ENCODE measurements at places on chromosomes 5 and 9.

DNA sequence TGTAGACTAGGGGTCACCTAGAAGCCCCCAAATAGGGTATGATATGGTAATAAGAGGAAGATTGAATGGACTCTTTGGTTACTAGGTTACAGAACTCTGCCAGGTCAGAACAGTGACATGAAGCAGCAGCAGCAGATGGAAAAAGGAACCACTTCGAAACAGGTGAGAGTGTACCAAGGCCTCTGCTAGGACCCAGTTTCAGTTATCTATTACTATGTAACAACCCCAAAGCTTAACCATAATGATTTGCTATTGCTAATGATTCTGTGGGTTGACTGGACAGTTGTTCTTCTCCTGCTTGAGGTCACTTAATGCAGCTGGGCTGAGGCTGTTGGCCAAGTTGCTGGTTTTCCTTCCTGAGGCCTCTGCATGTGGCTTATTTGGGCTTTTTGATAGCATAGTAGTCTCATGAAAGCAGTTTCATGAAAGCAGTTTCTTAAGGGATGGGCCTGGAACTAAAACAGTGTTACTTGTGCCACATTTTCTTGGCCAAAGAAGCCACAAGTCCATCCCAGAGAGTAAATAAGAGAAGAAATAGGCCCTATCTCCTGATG is 17.6 kb downstream of the C9orf43 start:
- DNase-seq, result no peak

DNA sequence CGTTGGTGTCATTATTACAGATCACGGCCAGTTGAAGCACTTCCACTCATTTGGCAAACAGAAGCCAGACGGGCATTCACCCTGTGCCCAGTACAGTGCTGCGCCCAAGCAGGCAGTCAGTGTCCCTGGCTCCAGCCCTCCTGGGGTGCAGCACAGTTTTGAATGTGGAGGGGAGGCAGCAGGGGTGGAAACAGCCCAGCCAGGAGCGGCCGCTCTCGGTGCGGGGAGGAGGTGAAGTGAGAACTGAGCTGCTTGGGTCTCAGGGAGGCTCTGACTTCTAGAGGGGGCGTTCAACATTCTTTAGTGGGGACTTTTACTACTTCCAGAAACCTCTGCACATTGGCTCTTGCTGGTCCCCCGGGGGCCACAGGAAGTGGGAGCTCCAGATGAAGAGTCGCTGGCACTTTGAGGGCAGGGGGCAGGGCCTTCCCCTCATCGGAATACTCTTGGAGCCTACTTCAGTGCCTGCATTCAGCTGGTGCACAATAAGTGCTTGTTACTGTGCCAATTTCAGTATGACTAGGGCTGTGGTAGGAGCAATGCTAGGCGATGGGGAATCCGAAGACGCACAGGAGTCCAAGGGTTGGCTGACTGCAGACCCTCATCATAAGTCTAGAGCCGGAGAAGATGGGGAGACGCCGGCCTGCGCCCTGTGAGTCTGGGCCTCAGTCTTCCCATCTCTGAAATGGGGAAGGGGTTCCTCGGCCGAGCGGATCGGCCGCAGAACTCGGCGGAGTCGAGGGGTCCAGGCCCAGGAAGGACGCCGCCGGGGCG is 492 bp upstream of the NEK6 start:
- DNase-seq, result no peak

- DNase-seq, result no peak
Measured at GRCh38 chr9:13721481-13722235, 442.2 kb upstream of the MPDZ start.

GRCh38 chr9:101691657-101692056 is 46.8 kb downstream of the GRIN3A start:
- no peak for DNase-seq

- DNase-seq, result no peak
Measured at GRCh38 chr5:10507575-10508096, 56.2 kb upstream of the ANKRD33B start.

Measured in NCI-H1694 treated with DMSO at 0.1 percent for 48 hours (cell line).